ENCODE measurements at places on chromosomes 11 and 22.
A peak's percentile ranks its signal among the peaks of the same experiment; 100 is the strongest.

DNA sequence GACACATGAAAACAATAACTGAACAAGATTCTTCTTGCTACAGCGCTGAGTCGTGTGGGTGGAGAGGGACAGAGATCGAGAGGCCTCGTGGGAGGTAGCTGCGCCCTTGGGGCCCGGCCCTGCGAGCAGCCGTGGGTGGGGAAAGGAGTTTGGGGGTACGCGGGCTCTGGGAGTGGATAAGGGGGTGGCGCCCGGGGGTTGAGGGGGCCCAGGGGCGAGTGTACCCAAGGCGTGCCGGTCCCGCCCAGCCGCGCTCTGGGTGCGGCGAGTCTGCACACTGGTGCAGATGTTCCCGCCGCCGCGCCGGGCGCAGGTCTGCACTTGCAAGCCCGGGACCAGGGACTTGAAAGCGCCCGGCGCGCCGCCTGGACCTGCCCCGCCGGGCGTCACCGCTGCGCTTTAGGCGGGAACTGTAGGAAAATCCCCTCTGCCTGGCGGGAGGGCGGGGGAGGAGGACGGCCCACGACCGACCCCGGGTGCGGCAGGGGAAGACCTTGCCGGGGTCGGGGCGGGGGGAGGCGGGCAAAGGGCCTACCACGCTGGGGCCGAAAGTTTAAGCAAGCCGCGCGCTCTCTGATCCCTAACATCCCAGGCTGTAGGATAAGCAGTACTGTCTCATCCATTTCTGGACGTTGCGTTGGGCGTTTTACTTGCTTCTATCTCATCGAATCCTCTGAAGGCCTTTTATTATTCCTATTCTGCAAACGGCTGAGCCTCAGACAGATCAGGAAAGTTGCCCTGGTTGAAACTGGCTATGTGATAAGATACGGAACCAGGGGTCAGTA is 1.4 kb upstream of the KREMEN1 start:
- DNase-seq = peak; percentile 75

GRCh38 chr22:46532416-46532815 is 5.0 kb downstream of the CELSR1 start:
- no peak for DNase-seq

GRCh38 chr11:105204636-105205035 is 65.1 kb upstream of the CARD18 start:
- DNase-seq = no peak

DNA sequence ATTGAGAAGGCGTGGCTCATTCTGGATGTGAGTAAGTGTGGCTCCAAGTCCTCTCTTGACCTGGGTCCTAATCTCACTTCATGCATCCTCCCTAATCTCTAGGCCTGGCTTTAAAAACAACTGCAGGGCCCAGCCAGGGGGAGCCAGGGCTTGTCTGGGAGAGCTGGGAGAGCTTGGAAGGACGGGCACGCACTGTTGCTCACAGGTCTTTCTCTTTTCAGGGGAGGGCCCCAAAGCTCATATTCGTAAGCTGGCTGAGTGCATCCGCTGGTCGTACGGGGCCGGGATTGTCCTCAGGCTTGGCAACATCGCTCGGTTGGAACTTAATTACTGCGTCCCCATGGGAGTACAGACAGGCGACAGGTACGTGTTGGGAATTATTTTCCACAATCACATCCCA is 34.1 kb upstream of the PARVB start:
- peak; percentile 17 for DNase-seq

DNA sequence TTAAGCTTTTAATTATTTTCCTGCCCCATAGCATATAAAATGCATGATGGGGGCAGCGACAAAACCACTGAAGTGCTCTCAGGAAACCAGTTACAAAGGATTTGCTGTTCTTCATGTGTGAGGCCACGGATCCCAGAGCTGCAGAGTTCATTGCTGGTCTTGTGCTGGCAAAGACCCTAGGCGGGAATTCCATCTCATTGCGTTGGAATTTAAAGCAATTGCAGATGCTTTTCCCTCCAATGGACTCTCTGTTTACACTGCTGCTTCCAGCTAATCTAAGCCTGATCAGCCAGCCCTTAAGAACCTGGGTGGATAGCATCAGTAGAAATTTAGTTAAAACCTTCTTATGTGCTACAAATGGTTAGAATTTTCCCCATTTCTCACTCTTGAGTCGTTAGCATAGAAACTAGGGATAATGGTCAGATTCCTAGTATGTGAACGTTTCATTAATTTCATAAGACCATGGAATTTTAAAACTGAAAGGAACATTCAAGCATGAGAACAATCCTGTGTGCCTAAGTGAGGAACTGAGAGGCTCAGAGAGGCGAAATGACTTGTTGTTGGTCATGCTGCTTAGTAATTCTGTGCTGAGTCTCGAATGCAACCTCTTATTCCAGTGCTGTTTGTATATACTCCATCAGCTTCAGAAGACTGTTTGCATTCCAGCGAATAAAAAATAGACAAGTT is 36.1 kb upstream of the ADSL start:
- DNase-seq = no peak

- DNase-seq = no peak
Measured at GRCh38 chr11:35029979-35030682, 108.8 kb upstream of the CD44 start.

- DNase-seq = no peak
Measured at GRCh38 chr11:34068111-34068510, 16.6 kb downstream of the CAPRIN1 start.

- DNase-seq = no peak
Measured at GRCh38 chr11:69422645-69423044, 58.8 kb upstream of the LINC01488 start.

GRCh38 chr11:57348636-57349313 is 10.6 kb downstream of the P2RX3 start:
- DNase-seq = no peak

- DNase-seq = no peak
Measured at GRCh38 chr22:49959782-49960158, 802 bp upstream of the PIM3 start.

DNA sequence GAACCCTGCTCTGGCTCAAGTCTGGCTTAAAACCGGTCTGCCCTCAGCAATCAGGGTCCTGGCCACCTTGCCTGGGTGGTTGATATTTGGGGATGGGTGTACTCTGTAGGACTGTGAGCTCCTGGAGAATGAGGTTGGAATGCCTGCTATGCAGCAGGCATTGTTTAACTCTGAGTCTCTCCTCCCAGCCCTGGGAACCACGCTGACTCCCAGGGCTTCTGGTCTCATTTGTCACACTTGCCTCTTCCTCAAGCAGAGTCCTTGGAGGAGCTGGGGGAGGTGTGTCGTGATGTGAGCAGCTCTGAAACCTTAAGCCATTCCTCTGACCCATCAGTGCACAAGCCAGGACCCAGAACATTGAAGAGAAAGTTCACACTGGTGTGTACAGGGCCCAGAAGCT is 340.1 kb downstream of the MN1 start:
- DNase-seq = peak; percentile 32

DNA sequence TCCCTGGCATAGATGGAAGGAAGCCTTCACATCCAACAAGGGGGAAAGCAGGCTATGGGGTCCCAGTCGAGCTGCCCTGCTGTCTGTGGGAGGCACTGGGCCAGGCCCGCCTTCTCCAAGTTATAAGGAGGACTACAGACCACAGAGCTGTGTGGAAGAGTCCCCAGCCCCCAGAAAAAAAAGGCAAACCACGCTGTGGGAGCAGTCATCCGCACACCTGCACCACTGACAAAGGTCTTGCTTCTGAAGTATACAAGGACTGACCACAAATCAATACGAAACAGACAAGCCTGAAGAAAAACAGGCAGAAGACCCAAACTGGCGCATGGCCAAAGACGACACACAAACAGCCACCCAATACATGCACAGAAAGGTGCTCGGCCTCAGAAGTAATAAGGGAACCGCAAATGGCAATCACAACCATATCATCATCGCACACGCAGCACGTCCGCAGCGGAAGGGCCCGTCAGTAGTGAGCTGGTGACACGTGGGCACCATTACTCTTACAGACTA is 384.1 kb downstream of the CTTN start:
- DNase-seq = no peak

DNA sequence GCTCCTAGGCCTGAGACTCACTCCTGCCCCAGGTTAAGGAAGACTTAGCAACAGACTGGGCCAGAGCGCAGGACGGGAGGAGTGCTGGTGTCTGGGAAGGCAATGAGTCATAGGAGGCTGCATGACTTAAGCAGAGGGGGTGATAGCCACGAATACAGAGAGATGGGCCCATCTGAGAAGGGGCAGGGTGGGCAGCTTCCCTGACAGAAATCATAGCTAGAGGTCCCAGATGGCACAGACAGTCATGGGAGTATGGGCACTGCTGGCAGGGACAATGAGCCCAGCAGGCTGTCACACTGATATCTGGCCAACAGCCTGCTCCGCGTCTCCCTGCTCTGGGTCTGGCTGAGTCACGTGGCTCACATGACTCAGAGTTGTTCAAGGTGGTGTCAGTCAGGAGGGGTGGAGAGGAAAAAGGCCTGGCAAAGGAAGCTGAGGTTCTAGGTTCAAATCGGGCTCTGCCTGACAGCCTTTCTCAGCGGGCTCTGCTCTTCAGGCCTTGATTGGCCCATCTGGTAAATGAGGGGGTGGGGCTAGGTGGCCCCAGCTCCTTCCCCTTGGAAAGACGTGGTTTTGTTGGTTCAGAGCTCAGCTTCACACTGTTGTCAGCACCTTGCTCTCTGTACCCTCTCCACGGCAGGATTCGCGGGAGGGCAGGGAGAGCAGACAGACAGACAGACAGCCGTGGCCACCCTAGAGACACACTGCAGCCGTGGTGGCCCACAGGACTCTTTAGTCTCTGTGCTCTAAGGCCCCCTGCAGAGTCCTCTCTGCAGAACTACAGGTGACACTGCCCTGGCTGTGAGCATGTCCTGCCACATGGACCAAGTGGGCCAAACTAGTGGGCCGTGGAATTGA is 47.8 kb downstream of the DBX1 start:
- no peak for DNase-seq

- DNase-seq = no peak
Measured at GRCh38 chr11:39461066-39461465, 1998.4 kb downstream of the LRRC4C start.

- no peak for DNase-seq
Measured at GRCh38 chr22:30276039-30276438, 9.4 kb upstream of the OSM start.

- no peak for DNase-seq
Measured at GRCh38 chr11:113192121-113192925, 122.1 kb upstream of the TTC12 start.

DNA sequence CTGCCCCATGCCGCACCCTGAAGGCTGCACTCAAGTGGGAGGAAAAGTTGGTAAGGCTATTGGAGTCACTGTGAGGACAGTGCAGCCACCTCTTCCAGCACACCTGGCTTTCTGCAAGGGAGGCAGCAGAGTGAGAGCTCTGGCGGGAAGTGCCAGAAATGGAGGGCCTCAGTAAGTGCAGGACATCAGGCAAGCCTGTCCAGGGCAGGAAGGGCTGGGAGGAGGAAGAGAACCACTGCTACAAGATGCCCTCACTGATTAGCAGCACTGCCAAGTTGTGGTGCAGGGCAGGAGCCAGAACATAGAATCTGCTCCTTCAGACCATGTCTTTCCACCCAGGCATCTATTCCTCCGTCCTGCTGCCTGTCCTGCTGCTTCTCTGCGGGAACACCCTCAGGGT is 61.2 kb upstream of the CLTCL1 start:
- DNase-seq = no peak

GRCh38 chr11:2802389-2803185 is 83.0 kb downstream of the CDKN1C start:
- no peak for DNase-seq

DNA sequence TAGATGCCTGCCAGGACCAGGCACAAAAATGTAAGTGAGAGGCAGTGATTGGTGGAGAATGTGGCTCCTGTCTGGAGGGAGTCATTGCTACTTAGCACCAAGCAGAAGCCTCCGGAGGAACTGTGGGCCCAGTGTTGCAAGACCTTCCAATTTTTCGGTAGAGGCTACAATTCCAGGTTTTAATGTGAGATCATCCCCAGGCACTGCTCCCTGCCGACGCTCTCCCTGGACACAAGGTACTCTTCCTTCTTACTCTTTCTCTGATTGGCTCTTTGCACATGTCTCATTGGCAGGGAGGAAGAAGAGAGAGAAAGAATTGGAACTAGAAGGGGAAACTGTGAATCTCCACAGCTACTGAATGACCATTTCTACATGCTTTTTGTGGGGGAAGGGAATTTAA is 53.7 kb upstream of the EP300 start:
- DNase-seq = no peak

- DNase-seq = no peak
Measured at GRCh38 chr11:126466236-126467045, 111.0 kb downstream of the ST3GAL4 start.

DNA sequence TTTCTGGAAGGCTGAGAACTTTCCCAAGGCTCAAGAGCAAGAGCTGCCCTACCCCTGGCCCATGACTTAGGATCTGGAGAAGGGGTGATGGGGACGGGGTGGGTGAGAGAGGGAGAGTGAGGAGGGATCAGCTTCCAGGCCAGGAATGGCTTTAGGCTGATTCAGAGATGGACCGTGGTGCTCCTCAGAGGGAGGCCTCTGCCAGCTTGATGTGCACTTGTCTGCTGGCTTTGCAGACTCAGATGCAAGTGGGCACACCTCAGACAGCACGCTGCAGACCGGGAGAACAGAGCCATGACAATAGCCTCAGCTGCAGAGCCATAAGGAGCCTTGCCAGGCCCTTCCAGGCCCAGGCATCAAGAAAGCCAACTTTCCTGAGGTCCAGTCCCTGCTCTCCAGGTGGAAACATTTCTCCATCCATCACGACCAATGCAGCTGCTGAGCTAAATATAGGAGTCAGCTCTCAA is 41.3 kb downstream of the ALX4 start:
- DNase-seq = no peak

- no peak for DNase-seq
Measured at GRCh38 chr11:30710221-30710620, 124.1 kb upstream of the MPPED2 start.

- DNase-seq = no peak
Measured at GRCh38 chr11:66258473-66258893, 10.0 kb upstream of the RAB1B start.

- no peak for DNase-seq
Measured at GRCh38 chr11:91312541-91312940, 912.1 kb upstream of the FAT3 start.

DNA sequence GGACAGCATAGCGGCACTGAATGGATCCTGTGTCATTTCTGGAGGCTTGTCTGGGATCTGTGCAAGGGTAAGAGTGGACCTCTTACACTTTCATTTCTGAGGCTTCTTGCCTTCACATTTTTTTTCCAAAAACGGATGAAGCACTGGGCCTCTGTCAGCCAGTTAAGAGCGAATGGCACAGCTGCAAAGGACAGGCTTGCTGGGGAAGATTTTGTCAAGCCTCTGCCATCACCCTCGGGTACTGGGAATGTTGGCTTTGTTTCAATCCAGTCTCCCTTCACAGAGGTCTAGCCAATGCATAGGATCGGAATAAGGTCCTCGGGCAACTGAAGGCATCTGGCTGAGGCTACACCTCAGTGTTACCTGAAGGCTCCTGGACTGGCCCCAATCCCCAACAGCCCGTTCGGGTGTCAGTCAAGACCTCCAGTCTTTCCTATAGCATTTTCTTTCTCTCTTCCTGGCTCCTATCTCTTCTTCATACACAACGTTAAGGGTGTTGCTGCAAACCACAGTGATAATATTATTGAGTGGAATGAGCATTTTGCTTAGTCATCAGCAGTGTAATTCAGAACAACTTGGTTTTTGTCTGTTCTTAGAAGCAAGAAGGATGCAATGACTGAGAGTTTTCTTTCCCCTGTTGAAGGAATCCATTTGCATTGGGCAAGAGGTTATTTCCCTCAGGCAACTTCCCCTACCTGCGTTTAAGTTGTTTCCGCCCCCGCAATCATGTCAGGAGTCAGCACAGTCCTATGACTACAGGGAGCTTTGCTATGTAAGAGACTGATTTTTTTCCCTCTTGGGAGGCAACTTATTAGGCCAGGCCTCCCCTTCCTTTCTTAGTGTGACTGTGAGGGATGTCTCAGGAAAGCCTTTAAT is 22.8 kb downstream of the NPAT start:
- DNase-seq = no peak
